ENCODE measurements at places on chromosomes 4 and X.

DNA sequence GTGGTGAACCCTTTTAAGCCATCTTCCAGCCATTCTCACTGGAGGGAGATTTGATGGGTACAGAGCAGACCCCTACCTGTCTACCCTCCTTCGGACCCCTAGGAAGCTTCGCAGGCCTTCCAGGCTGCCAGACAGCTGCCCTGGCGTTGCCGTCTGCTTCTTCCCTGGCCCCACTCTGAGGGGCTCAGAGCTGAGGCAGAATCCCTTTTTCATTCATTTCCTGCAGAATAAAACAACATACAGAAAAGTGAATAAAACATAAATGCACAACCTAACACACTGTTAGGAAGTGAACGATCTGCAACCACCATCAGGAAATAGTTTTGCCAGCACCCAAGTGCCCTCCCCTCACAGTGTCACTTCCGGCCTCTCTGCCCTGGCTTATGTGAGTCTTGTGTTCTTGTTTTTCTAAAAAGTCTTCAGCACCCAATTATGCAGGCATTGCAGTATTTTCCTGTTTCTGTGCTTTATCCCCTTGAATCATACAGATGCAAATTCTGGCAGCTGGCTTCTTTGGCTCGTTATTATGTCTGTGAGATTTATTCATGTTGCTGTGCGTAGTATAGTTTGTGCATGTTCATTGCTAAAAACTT is 5.6 kb upstream of the ADD1 start:
- peak; percentile 36 for DNase-seq

- peak; percentile 87 for DNase-seq
Measured at GRCh38 chr4:177596035-177596434, 153.8 kb upstream of the AGA start.

GRCh38 chr4:25098964-25099891 is 61.0 kb downstream of the SEPSECS start:
- no peak for DNase-seq

DNA sequence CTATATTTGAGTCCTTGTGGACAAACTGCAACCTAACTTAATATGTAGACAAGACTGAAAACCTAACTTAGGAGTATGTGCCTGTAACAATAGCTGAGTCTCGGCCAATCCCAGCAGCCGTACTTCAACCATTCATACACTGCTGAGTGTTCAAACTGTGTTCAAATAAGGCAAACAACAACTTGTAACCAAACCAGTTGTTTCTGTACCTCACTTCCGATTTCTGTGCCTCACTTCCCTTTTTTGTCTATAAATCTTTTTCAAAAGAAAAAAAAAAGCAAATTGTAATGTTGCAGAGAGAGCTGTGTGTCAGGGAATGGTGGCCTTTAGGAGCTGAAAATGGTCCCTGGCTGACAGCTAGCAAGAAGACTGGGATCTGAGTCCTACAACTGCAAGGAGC is 46.0 kb downstream of the GEMIN8 start:
- no peak for DNase-seq

GRCh38 chrX:18490806-18491555 is 65.6 kb downstream of the CDKL5 start:
- DNase-seq, result no peak

DNA sequence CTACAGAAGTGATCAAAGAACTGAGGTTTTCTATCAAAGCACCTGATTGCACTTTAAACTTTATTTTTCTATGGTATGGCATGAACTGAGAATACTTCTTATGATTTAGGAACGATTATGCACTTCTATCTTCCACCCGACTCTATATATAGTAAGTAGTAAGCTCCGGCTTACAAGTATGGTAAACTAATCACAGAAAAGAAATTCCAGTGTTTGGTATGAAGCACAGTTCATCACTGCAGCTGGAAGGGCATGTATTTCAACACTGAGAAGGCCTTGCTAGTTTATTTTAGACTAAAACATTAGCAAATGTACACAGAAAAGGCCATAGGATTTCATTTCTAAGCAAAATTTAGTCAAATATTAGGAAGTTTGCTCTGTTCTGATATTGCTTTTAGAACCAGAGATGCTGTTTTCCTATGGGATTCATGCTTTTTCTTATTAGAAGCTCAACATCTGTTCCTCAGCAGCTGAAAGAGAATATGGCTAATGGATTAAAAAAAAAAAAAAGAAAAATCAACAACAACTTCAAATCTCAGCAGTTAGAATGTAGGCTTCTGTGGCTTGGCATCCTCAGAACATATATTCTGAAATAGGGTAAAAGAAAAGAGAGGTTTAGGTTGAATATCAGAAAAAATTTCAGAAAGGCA is 273.5 kb downstream of the C4orf33 start:
- DNase-seq, result no peak

GRCh38 chr4:140628016-140628415 is 59.3 kb upstream of the UCP1 start:
- DNase-seq, result no peak

DNA sequence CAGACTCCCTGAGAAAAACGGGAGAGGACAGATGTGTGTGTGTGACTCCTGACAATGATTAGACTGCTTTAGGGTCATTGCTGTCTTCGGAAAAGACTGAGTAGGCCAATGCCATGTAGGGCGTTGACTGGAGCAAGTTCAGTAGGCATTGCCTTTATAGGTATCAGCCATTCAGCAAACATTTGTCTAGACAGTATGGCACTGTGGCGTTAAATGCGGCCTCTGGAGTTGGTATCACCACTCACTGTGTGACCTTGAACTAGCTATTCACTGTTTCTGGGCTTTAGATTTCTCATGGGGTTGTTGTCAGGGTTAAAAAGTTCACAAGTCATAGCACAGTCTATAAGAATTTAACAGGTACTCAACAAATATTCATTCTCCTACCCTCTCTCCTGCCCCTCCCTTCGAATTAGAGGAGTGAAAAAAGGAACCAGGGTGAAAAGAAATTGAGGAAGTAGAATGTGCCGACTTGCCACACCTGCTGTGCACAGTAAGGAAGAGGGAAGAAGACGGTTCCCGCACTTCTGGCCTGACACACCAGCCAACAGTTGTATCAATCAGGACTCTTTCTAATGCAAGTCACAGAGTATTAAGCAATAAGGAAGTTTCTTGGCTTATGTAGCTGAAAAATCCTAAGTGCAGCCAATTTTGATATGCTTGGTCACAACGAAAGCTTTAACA is 83.2 kb upstream of the PLAC8 start:
- DNase-seq, result no peak

DNA sequence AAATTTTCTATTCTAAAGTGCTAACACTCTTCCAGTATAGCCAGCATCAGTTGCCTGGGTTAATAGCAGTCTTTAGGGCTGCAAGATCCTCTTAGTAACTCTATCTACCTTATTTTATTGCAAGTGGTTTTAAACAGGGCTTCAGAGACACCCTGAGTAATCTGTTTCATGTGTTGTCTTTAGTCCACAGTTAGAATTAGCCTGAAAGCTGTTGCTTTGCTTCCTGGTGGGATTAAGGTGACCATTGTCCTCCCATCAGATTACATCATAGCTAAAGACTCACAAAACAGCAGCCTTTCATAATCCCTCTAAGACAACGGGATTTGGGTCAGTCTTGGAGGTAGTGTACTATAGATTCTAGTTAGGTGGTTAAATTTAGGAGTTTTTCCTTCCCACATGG is 7.5 kb downstream of the UCHL1 start:
- DNase-seq, result no peak

- no peak for DNase-seq
Measured at GRCh38 chr4:81062001-81062400, 31.5 kb downstream of the BMP3 start.
